CD4-positive, alpha-beta T cell treated with Interleukin-6 for 4 hours (primary cell): ENCODE measurements at places on chromosomes 16 and 17.

DNA sequence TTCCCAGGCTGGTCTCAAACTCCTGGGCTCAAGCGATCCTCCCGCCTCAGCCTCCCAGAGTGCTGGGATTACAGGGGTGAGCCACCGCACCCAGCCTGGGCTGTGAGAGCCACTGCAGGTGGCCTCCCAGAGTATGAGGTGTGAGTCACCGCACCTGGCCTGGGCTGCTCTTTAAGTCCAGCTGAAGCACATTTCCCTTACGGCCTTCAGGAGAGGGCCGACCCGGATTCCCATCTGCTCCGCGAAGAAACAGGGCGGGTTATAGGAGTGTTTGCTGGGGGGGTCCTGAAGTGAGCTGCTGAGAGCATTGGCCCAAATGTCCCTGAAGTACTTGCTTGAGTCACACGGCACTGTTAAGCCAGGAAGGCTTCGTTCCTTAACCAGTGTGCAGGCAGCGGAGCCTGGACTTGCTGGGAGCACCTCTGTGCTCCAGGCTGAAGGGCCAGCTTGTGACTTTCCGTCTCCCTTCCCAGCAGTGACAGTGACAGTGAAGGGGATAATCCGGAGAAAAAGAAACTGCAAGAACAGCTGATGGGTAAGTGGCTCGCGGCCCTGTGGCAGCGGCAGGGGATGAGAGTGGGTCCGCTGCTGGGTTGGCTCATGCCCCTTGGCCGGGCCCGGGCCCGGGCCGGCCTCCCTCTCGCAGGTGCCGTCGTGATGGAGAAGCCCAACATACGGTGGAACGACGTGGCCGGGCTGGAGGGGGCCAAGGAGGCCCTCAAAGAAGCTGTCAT is 7.2 kb downstream of the VPS4A start:
- no peak for DNase-seq

GRCh38 chr16:89922477-89922883 is 662 bp upstream of the TUBB3 start:
- DNase-seq, result no peak

GRCh38 chr16:23755484-23755809 is 621 bp downstream of the CHP2 start:
- DNase-seq, result no peak

GRCh38 chr16:84124257-84125073 is 7.7 kb upstream of the MBTPS1 start:
- no peak for DNase-seq

- no peak for DNase-seq
These were observed 14.3 kb upstream of the RBBP6 start for GRCh38 chr16:24524855-24525677.

- peak; percentile 19 for DNase-seq
These were observed 67.4 kb downstream of the SIAH1 start for GRCh38 chr16:48317614-48318315.

GRCh38 chr17:48767263-48767774 is 38.8 kb upstream of the HOXB13 start:
- DNase-seq, result no peak

- DNase-seq, result no peak
These were observed 5.4 kb downstream of the LRRC75A start for GRCh38 chr17:16486373-16487250.

DNA sequence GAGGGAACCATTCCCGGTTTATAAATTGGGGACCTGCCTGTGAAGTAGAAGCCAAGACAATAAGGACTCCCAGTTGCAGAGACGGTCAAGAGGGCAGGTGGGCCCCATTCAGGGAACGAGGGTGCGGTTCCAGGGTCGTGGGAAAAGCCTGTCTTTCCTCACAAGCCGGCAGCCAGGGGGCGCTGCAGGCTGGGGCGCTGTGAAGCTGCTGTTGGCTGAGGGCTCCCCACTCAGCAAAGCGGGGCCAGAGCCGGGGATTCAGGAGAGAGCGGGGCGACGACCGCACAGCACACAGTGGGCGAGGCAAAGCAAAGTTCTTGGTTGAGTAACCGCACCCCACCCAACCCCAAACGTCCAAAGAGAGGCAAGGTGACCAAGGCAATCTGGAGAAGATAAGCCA is 24.9 kb downstream of the CDRT15 start:
- peak; percentile 68 for DNase-seq

- DNase-seq, result no peak
These were observed 28.3 kb upstream of the CDC42EP4 start for GRCh38 chr17:73340093-73340596.

DNA sequence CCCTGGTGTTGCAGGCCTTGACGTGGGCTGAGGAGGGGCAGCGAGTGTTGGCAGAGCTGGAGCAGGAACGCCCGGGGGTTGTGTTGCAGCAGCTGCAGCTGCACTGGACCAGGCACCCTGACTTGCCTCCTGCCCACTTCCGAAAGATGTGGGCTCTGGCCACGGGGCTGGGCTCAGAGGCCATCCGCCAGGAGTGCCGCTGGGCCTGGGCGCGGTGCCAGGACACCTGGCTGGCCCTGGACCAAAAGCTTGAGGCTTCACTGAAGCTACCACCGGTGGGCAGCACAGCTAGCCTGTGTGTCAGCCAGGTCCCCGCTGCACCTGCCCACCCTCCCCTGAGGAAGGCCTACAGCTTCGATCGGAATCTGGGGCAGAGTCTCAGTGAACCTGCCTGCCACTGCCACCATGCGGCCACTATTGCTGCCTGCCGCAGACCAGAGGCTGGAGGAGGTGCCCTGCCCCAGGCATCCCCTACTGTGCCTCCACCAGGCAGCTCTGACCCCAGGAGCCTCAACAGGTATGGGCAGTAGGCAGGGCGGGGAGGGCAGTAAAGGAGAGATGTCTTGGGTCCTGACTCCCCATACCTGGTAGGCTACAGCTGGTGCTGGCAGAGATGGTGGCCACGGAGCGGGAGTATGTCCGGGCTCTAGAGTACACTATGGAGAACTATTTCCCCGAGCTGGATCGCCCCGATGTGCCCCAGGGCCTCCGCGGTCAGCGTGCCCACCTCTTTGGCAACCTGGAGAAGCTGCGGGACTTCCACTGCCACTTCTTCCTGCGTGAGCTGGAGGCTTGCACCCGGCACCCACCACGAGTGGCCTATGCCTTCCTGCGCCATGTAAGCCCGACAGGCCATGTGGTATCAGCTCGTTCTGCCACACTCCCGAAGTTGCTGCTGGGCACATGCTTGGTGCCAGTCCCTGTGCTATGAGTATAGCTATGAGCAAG is 5.6 kb downstream of the PLEKHG4 start:
- no peak for DNase-seq

GRCh38 chr17:3695723-3696411 is at the start of gene P2RX5:
Gene P2RX5 (minus strand): TSS chr17:3696155. CDS start chr17:3696005, 150 bp downstream.
- DNase-seq, result peak; percentile 66

- no peak for DNase-seq
These were observed 414.9 kb downstream of the KCNJ2 start for GRCh38 chr17:70584255-70584654.

GRCh38 chr17:78075545-78075944 is 53.0 kb downstream of the TMC6 start:
- no peak for DNase-seq

DNA sequence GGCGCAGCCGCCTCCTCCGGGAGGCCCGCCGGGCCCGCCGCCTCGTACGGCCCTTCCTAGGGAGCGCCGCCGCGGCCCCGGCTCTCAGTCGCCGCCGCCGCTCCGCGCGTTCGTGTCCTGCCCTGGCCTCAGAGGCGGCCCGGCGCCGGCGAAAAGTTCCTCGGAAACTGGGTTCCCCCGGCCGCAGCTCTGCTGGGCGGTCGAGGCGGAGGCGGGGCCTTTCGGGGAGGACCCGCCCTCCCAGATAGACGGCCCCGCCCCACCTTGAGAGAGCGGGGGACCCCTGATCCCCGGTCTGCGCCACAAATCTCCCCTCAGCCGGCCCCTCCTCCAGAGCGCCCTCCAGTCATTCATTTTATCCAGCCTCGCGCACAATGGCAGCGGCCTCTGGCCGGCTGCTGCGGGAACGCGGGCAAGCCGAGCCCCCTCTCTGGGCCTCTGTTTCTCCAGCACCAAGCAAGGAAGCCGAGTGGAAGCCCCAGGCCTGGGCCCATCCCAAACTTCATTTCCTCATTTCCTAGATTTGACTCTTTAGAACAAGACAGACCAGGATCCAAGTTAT is at the start of gene SREBF1:
SREBF1 (minus strand) TSS at position 169 of the 562 bp plus-strand sequence. CDS start 169 bp downstream, outside the sequence.
- DNase-seq, result peak; percentile 69

- DNase-seq, result no peak
These were observed 1576.8 kb upstream of the GOT2 start for GRCh38 chr16:60310846-60311445.

DNA sequence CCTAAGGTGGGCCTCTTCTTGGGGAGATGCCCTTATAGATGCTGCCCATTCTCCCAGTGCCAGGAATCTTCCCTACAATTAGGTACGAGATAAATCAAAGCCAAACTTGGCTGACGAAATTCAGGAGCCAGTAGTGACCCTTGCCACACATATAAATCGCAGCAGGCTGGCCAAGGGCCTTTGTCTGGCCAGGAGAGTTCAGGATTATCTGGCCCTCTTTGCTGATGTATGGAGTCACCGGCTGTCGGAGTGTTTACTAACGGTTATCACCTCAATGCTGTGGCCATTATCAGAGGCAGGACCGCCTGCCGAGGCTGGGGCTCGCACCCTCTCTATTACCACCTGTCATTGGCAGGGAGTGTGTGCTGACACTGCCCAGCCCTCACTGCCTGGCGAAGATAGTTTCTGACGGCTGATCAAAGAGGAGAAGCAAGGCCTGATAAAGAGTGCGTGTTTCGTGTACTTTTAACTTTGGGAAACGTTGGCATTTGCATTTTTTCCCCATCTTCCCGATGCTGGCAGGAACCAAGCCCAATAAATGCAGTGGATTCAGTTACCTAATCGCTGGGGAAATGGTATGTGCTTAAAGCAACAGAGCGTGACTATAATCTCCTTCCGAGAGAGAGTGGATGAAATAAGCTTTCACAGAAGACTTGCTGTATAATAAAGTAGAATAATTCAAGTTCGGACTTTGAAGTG is 32.8 kb upstream of the TBX2 start:
- no peak for DNase-seq

DNA sequence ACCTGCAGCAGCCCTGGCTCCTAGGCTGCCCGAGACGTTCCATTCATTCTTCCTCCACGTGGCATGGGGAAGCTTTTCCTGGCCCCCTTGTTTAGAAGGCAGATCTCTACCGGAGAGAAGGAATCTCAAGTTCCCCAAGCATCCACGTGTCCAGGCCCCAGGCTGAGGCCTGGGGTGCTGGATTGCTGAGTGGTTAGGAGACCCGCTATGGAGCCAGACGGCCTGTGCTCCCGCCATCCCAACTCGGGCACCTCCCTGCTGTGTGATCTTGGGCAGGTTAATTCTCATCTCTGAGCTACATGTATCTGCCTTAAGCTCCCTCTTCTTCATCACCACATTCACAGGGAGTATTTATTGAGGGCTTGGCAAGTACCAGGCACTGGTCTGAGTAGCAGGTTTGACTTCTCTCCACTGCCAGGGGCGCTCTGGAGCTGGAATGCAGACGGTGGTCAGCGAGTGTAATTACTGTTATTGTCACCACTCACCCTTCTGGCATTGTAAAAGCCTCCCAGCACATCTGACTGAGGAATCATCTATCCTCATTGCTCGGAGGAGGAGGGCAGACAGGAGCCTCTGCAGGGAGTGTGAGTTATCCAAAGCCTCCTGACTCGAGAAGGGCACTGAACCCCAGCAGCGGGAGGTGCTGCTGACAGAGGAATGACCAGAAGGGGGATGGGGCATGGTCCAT is 1.1 kb upstream of the ADGRG1 start:
- no peak for DNase-seq

DNA sequence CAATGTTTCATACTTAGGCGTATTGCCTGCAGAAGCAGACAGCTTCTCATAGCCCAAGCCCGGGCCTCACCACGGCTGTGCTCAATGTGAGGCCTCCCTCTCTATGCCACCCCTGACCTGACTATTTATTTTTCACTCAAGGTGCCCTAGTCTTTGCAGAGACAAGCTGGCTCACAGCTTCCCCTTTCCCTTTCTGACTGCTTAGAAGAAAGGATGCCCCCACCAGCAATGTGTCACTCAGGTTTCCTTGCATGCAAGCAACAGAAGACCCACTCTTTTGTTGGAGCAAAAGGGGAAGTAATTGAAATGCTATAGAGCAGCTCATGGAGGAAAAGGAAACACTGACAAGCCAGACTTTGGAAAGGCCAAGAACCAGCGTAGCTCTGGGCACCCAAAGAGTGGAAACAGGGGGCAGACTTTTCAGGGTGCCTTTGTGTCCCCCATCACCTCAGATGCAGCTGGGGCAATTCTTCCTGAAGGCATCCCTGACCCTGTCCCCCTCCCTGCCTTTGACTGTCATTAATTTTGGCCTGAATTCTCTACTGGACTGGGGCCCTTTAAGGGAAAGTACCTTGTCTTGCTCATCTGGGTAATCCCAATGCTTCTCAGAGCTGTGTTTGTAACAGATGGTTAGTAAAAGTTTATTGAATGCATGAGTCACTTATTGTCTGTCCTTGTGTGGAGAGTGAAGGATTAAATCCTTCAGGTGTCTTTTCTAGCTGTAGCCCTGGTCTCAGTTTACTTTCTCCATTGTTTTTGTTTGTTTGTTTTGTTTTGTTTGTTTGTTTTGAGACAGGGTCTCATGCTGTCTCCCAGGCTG is 17.8 kb downstream of the RGS9 start:
- no peak for DNase-seq

- no peak for DNase-seq
These were observed 10.4 kb downstream of the CDIPT start for GRCh38 chr16:29852654-29853053.

DNA sequence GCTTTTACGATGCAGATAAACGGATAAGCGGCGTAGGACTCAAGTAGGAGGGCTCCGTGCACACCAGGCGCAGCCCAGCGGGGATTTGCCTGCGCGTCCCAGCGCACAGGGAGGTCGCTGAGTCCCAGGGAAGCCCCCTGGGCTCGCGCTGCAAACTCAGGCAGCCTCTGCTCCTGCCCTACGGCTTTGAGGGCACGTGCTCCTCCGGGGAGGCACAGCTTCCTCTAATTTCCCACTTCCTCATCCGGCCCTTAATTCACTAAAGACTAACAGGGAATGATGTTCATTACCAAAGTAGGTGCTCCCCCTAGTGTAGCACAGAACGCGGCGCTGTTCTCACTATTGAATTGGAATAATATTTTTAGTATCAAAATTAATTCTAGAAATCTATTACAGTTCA is 825.4 kb downstream of the KCNJ18 start:
- no peak for DNase-seq

- DNase-seq, result no peak
These were observed 587 bp downstream of the MMP2 start for GRCh38 chr16:55479430-55480140.

GRCh38 chr17:7186241-7186640 is 7.1 kb upstream of the ASGR1 start:
- DNase-seq, result peak; percentile 15

- DNase-seq, result no peak
These were observed 4.0 kb downstream of the WBP2 start for GRCh38 chr17:75850928-75851692.

GRCh38 chr17:70654706-70655105 is 485.4 kb downstream of the KCNJ2 start:
- DNase-seq, result no peak

- DNase-seq, result no peak
These were observed 818 bp downstream of the DNAJC7 start for GRCh38 chr17:42016411-42016831.

- DNase-seq, result peak; percentile 56
These were observed 2.7 kb upstream of the HES7 start for GRCh38 chr17:8126491-8127066.

DNA sequence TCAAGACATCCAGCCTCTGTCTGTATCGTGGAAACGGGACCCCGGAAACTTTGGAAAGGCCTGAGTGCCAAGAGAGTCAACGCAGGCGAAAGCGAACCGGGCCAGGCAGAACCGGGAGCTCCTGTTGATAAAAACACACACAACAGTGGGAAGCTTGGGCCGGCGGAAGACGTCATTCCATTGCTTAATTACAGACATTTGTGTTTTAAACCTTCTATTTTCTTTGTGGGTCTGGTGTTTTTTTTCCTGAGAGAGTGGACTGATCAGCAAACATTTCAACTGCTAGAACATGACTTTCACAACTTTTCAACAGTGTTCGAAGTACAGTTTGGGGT is 878 bp upstream of the RNF157 start:
- no peak for DNase-seq
